Caco-2 (cell line): ENCODE measurements at places on chromosomes 12 and 14.

DNA sequence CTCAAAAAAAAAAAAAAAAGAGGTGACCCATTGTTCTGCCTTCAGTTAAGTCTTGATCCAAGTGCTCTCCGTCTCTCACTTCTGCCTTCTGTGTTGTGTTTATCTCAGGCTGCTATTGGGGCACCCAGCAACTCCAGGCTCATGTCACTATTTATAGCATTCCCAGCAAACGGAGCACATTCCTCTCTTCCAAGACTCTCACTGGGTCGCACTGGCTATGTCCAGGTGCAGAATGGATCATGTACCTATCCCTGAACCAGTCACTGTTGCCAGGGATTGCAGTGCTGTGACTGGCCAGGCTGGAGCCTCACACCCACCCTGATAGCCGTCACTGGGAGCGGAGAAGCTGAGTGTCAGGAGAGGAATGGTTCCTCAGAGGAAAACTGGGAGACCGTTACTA is 31.2 kb downstream of the RHOF start:
- no peak for DNase-seq

DNA sequence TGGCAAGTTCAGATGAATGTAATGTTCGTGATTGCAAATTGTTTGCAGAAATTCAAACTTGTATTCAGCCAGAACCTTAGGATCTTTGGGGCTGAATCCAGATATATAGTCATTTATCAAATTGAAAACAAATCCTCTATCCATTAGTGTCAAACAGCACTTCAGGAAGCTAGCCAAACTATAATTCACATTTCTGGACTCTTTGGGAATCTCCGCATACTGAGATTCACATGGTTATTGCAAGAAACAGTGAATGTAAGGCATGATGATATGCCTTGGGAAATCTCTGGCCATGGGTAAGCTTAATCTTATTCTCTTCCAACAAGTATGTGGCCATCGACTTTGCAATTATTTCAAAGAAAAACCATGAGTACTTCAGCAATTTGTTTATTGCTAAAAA is 98.5 kb downstream of the KLHL28 start:
- no peak for DNase-seq

DNA sequence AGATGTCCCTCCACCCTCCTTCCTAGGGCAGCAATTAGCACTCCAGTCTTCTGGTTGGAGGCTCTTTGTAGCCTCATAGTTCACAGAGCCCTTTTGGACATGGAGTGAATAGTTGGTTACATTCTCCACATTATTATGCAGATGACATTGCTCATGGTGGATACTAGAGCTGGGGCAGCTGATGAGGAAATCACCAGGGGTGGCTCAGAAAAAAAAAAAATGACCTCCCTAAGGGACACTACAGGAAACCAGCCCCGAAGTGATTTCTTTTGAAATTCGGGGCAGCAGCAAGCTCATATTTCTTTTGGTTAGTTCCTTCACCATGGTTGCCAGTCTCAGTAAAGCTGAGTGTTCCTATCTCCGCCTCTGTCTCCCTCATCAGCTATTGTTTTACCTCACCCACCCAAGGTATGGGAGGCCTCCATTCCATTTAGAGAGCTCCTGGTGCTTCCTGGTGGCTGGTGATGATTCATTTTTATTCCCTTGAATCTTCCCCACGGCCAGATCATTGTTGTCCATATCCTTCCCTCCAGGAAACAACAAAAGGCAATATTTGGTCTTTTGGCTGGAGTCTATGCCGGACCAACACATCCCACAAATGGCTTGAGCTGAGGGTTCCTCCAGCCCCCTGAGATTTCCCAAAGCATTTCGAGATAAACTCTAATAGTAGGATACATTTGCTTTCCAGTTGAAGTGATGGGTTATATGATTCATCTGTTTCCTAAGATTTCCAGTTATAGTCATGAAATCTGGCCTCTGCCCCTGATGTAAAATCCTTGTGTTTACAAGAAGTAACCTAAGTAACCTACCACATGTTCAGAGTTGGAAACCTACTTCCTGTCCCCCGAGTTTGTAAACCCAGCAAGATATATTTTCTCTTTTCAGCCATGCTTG is 56.2 kb upstream of the NID2 start:
- no peak for DNase-seq

GRCh38 chr12:78407722-78408121 is 456.9 kb upstream of the SYT1 start:
- no peak for DNase-seq

DNA sequence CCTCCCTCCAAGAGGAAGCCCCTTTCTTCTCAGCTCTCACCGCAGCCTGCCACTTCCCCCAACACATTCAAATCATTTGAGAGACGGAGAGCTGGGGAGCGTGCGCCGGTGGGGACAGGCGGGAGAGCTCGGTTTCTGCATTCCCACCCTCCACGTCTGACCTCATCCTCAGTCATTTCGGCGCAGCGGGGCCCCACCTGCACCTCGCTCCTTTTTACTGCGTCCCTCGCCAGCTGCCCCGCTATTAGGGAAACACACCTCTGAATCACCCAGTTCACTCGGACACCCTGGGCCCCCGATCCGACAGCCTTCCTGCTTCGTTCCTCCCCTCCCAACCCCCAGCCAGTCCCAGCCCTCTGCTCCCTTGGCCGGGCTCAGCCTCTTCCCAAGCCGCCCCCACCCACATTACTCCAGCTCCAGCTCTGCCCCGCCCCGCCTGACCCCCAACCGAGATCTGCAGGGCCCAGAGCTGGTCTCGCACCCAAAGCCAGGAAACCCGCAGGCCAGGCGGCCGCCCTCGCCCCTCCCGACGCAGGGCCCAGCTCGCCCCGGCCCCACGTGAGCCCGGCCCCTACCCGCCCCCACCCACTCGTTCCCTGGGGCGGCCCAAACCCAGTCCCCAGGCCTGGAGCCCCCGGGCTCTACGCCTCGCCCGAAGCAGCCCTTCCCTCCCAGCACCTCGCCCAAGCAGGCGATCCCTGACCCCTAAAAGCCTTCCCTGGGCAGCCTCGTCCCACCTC is 783 bp downstream of the CORO1C start:
- peak; percentile 81 for DNase-seq

- no peak for DNase-seq
Observed at GRCh38 chr14:69620211-69620611, 8.8 kb downstream of the SUSD6 start.
